ENCODE measurements at places on chromosomes 13 and 19. TPM values are rescaled to one million over a fixed set of nuclear protein-coding genes. Genes with fewer than 3 reads are reported as not detected.

DNA sequence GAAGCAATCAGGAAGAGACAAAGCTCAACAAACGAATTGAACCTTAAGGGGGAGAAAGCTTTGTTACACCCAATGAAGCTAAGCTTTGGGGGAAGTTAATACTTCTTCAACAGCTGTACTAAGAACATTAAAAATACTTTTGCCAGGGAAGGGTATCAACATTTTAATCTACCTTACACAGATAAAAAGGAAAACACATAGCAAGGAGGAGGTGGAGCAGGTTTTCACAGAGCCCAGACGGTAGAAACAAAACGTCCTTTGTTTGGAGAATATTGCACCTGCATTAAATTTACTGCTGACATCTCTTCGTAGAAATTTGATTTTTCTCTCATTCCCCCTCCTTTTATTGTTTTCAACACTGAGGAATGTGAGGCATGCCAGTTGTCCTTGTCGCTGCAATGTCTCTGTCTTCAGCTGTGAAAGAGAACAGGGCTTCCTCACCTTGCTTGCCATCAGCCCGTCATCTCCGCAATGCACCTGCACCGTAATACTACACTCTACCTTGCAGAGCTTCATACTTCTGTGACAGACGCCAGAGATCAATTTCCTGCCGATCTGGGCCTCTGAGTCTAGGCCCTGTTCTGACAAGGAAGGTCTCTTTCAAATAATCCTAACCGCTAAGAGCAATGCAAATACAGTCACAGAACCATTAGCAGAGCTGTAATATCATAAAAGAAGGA is 270.8 kb downstream of the SPRY2 start:
- DNase-seq: no peak

DNA sequence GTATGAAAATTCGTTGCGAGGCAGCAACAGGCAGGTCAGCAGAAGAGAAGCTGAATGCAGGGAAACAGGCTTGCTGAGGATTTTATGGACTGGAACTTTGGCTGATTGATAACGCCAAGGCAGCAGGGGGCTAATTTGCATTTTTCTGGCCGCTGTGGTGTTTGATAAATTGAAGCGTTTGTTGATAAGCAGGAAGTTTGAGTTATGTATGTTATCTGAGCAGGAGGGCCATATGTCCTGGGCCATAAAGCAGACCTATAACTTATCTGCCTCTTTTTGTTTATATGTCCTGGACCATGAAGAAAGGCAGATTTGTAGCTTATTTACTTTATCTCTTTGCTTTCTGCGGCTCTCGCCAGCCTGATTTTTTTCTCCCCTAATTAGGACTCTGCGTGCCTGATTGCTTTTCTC is 65.9 kb downstream of the ZNF627 start:
- DNase-seq: no peak

GRCh38 chr19:8373867-8374813 is 10.2 kb downstream of the ANGPTL4 start:
- no peak for DNase-seq

DNA sequence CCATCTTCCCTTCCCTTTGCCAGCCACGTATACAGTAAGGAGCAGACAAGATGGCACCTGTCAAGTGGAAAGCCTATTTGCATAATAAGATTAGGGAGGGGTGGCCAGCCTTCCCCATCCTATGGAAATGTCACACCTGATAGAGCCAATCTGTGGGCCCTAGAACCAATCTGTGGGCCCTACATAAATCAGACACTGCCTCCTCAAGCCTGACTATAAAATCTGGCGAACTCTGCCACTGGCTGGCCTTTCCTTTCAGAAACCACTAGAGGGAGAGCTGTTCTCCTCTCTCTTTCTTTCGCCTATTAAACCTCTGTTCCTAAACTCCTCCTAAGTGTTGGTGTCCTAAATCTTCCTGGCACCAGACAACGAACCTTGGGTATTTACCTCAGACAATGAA is 231.5 kb upstream of the KLHL1 start:
- DNase-seq: no peak

GRCh38 chr19:872266-872951 is 12.9 kb downstream of the CFD start:
- peak; percentile 83 for DNase-seq

GRCh38 chr13:32147193-32147592 is 115.6 kb downstream of the FRY start:
- no peak for DNase-seq

- DNase-seq: no peak
Observed at GRCh38 chr13:113839536-113840204, 24.2 kb downstream of the GAS6 start.

DNA sequence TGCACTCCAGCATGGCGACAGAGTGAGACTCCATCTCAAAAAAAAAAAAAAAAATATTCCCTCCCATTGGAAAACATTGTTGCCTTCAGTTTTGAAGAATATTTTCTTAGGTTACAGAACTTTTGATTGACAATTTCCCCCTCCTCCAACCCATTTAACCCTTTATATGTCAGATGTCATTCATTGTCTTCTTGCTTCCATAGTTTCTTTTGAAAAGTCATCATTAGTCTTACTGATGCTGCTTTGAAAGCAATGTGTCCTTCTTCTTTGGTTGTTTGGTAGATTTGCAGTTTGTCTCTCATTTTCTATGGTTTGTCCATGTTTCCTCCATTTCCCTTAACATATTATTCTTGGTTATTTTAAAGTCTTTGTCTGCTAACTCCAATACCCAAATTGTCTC is 25.4 kb downstream of the ZNF558 start:
- DNase-seq: no peak

DNA sequence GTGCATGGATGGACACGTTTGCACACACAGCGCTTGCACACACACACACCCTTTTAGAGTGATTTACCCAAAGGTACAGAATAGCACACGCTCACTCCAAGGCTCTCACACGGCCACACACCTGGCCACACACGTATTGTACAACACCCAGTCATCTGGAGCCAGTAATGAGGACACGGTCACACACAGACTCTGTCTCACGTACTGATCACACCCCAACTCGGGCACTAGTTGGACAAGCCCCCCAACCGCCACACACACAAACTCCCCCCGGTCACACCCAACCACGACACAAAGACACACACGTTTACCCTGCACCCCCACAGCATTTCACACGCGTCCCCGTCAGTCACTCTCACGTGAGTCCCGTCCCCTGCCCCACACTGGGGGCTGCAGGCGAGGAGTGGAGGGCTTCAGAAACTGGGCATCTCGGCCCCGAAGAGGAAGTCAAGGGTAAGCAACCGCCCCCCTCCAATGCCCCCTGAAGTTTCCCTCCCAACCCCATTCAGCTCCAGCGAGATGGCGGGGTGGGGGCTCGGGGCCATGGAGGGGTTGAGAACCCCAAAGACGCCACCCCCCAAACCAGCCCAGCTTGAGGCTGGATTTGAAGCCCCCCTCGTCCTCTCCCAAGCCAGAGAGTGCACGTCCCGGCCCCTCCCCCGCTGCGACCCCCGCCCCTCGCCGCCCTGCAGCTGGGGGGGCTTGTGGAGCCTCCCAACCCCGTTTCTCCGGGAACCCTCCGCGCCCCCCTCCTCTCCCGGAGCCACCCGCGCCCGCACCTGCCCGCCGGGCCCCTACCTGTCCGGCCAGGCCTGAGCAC is 599 bp downstream of the OLFM2 start:
- no peak for DNase-seq

GRCh38 chr13:26614721-26615120 is 57.2 kb downstream of the WASF3 start:
- no peak for DNase-seq

DNA sequence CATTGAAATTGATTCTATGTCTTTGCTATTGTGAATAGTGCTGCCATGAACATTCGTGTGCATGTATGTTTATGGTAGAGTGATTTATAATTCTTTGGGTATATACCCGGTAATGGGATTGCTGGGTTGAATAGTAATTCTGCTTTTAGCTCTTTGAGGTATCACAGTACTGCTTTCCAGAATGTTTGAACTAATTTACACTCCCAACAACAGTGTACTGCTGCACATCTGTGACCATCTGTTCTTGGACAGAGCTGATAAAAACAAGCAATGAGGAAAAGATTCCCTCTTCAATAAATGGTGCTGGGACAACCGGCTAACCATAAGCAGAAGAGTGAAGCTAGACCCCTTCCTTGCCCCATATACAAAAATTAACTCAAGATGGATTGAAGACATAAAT is 231.0 kb downstream of the MYO16 start:
- no peak for DNase-seq

- DNase-seq: no peak
Observed at GRCh38 chr19:45553464-45553863, 31.1 kb downstream of the OPA3 start.

- no peak for DNase-seq
Observed at GRCh38 chr19:4446704-4447200, 10.8 kb downstream of the UBXN6 start.

DNA sequence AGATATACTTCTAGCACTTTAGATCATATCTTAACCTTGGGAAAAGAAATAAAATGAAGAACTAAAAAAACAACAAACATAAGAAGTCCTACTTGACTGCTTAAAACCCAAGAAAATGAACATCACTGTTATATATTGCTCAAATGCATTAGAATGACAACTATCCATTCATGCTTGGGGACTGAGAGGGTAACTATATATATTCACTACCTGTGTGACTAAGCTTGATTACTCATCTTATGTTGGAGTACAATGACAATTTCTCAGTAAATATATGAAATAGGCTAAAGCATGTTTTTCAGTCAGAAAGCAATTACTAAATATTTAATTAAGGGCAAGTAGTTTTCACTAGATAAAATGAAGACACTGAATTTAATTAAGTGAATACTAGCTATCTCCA is 40.1 kb downstream of the ZC3H13 start:
- DNase-seq: no peak

GRCh38 chr13:54078271-54078870 is 1049.8 kb downstream of the OLFM4 start:
- DNase-seq: no peak

GRCh38 chr13:97142452-97142851 is 79.7 kb upstream of the MBNL2 start:
- no peak for DNase-seq

DNA sequence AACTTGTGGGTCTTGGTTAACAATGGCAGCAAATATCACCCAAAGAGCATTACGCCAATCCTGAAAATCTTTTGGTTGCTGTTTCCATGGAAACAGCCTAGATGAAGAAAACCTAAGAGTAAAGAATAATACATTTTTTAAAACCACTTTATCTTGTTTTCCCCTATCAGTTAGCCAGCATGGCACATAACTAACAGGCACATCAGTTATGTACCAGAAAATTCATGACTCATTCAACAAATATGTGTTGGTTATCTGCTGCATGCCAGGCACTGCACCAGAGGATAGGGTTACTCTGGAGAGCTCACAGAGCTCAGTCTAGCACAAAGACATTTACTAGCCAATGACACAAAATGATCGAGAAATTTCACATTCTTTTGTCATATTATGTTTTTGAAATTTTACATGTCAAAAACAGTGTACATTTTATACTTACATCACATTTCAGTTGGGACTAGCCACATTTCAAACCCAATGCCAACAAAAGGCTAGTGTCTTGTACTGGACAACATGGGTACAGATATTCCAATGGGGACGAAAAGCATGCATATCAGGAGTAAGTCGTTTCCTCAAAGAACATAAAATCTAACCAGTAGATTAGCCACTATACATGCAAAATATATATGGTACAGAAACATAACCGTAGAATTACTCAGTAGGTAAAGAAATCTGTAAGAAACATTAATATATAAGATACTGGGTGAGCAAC is 20.3 kb downstream of the LNX2 start:
- no peak for DNase-seq

GRCh38 chr13:93927431-93927830 is 552.1 kb downstream of the DCT start:
- no peak for DNase-seq

DNA sequence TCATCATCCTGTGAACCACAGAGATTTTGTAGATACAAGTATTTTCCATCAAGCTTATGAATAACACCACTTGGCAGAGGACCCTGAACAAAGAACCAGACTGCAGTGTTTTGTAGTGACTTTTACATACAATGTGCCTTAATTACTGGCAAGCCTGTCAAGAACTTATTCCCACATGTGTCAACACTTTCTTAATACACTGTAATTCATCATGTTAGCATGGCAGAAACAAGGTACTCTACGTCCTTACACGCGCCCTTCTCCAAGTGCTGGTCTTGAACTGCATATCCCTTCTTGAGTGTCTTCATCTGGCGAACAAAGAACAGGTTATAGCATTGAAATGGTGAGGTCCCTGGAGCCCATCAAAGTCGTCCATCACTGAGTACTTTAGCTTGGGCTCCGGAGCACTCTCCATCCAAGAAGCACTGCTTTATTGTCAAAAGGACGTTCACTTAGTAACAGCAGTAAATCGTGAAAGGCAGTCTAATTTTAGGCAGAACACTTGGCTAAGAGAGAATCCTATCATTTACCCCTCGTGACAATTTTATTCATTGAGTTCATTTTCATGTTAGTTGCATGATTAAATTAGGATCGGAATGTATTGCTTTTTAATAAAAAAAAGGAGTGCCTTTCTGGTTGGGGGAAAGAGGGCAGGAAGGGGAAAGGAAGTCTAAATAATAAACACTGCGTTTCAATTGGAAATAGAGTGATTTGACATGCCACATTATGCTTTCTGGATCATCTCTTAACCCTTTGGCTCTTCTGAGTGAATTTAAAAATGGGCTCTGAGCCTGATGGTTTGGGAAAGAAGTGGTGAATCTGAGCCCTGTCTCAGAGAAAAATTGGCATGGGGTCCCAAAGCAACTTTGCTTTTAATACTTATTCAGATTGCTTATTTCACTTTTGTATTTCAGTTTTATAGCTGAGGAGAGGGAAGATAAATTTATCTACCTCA is 376.1 kb downstream of the DLEU7 start:
- DNase-seq: no peak

DNA sequence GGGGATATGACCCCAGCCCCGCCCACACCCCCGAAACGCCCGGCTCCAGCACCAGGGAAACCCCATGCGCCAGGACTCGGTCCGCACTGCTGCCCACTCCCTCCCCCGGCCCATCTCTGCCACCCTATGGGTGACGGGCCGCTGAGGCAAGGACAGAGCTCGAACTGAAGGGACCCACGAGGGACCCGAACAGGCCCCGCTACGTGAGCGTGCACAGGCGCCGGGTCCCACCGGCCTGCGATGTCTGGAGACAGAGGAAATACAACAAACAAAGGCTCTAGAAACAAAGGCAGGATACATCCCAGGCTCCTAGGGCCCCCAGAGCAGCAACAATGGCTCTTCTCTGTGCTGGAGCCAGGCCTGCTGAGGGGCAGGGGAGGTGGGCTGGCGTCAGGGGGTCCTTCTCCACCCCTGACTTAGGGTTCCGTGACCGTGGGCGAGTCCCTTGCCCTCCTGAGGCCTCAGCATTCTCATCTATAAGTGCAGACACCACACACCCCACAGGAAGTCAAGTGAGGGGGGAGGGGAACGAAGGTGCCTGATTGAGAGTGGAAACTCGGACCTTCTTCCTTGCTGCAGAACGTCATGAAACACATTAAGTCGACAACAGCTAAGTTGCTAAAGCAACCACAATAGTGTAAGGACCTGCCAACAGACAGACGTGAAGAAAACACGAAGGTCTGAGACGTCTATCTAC is 3.1 kb downstream of the ABHD17A start:
- DNase-seq: no peak

GRCh38 chr19:13092158-13092543 is 10.5 kb downstream of the LYL1 start:
- no peak for DNase-seq

KCNK6 gene
- total RNA-seq: 14.1 TPM

KLK2 gene
- not detected for total RNA-seq

CLPTM1 gene
- 87.4 TPM for total RNA-seq

TINCR gene
- total RNA-seq: 0.16 TPM

TEX26 gene
- not detected for total RNA-seq

CYP2A7 gene
- total RNA-seq: not detected

SPIB gene
- total RNA-seq: not detected

CCDC194 gene
- total RNA-seq: 0.40 TPM

ZNF709 gene
- 0.94 TPM for total RNA-seq

OR10H1 gene
- not detected for total RNA-seq

ZNF154 gene
- total RNA-seq: 6.0 TPM

Data from cardiac septum (tissue), 1 donor.